RWPE1 (cell line): ENCODE measurements at places on chromosomes 7 and 10.
A peak's percentile ranks its signal among the peaks of the same experiment; 100 is the strongest.

DNA sequence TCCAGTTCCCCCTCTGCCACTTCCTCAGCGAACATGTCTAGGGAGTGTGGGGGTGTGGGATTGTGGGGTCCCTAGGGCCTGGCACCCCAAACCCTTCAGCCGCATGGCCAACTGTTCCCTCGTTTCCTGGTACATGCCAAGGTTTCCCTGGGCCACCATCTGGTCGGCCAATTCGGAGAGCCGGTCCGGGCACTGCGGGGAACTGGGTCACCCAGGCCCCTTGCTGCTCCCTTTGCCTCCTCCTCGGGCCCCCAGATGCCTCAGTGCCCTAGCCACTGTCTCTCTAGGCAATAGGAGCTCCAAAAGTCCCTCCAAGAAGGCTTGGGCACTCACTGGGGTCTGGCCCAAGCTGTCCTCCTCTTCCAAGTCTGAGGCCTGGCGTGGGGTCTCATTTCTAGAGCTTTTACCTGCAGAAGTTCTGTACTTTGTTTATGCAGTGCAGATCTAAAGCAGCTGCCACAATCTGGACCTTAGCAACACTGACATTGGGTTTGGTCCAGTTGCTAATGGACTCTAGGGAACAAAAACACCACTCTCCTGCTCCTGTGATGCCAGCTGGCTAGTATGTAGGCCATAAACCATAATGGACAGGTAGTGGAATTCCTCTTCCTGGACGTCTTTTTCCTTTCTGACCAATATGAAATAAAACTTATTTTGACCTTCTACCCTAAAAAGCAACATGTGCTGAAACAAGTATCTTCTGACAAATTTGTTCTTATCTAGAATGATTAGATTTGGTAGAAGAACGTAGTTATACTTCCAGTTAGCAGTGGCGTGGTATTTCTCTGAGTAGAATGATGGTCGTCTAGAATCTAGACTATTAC is 172.9 kb downstream of the LRRC4 start:
- no peak for DNase-seq

DNA sequence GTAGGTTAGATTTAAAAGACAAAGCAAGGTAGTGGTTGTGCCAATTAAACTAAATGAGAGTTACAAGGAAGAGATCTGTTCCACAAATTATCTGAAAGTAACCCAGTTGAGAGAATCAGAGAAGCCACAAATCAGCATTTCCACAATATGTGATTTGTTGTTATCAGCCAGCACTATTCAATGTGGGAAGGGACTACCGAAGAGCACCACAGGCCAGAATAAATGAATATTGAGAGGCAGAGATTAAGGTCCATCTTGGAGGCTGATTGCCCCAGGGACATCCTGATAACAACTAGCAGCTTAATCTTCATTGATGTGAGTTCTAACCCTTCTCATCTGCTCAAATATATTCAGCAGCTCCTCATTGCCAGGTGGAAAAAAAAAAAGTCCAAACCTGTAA is 367.6 kb downstream of the MALRD1 start:
- no peak for DNase-seq

DNA sequence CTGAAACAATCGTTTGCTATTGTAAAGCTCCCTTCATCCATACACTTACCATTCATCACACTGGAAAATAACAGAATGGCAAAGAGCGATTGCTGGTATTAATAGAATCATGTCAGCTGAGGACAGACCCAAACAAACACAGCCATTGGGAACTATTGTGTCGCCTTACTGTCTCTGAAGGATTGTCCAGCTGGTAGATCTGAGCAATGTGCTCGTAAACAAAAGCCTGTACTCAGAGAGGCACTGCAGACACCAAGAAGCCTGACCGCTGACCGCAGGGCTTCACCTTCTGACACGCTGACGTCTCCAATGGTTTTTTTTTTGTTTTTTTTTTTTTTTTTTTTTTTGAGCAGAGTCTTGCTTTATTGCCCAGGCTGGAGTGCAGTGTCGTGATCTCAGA is 151.0 kb upstream of the FRMD4A start:
- no peak for DNase-seq

DNA sequence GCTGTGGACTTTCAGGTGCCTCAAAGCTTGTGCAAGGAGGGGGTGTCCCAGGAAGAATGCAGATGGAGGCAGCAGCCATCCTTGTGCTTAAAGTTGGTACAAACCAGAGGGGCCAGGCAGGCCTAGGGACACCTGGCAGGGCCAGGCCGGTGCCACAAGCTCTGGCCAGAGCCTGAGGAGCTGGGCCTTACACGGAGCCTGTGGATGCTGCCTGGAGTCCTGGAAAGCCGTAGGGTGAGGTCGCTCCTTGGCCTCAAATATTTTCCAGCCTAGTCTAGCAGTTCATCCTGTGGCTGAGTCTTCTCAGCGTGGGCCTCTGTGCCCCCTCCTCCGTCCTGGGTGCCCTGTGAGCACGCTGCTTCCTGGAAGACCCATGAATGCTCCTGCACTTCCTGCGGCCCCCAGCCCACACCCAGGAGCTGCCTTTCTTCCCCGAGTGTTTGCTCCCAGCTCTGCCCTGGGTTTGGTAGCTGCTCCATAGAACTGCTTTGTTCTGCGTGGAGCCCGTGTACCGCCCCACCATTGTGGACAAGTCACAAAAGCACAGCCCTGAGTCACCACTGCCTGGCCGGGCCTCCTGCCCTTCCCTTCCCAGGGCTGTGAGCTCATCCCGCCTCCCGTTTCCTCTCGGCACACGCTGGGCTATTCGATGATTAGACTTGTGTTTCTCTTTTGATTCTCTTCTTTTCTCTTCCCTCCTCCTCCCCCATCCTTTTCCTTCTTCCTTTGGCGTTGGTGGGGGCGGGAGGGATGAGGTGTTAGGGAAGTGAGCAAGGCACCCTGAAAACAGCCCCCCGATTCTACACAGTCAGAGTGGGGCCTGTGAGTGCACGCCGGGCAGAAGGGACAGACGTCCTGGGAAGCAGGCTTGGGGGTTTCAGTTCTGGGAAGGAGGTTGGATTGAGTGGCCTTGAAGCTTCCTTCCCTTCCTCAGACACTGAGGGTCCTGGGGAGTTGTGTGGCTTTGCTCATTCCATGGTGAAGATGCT is 73.2 kb upstream of the SHH start:
- DNase-seq: peak; percentile 69

DNA sequence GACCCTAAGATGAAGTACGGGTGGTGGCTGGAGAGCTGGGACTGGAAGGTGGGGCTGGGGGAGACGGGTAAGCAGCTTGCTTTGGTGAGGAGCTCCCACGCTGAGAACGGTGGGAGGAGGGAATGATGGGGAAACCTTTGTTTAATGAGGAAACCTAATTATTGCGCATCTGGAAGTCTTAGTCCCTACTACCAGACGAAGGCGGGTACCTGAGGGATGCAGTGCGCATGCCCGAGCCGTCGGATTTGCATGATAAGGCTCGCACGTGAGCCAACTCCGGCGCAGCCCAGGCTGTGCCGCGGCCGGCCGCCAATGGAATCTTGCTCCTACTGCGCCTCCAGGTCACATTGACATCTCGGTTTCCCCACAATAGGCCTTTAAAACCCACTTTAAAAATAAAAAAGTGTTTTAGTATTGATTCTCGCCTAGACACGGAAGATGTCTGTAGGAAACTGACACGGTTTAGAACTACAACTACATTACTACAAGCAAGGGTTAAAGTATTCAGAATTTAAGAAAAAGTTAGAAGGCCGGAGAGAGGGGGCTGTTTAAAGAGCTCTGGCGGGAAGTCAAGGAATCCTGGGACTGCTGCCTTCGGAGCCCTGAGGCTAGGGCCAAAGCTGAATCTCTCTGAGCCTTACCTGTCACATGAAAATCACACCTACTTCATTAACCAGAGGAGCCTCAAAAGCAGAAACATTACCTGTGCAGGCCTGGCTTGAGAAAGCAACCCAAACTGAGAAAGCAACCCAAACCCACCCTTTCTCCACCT is 12.1 kb upstream of the DLX6 start:
- DNase-seq: no peak

- no peak for DNase-seq
These were observed 950 bp upstream of the GCC1 start for GRCh38 chr7:127586346-127586745.
